ENCODE measurements at places on chromosomes 3 and 15. TPM values are rescaled to one million over a fixed set of nuclear protein-coding genes. Genes with fewer than 3 reads are reported as not detected.

The FAN1 gene
- polyA plus RNA-seq, result 18.3 TPM

The SLC30A4 gene
- 2.3 TPM for polyA plus RNA-seq

DNA sequence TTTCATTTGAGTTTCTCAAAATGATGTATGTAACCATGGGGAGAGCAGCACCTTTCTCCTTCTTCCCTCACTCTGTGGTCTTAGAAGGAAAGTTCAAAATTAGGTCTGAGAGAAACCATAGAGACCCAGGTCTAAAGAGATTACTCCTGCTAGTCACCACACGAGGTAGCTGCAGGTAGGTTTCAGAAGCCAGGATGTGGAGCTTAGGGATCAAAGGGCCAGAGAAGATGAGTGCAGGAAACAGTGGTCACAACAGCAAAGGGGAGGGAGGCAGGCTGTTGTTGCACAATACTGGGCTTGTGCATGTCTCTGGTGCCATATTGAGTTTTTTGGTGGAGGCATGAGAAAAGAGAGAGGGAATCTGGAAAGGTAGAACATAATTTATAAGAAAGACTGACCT lies 583.6 kb downstream of the AGBL1 start:
- DNase-seq, result no peak

The CP gene
- polyA plus RNA-seq, result not detected

The RAB27A gene
- 11.9 TPM for polyA plus RNA-seq

The THRB gene
- polyA plus RNA-seq, result 0.49 TPM

The FEZF2 gene
- not detected for polyA plus RNA-seq

- DNase-seq, result no peak
Observed at GRCh38 chr3:33044676-33045075, 52.3 kb downstream of the GLB1 start.

GRCh38 chr3:9008550-9009255 lies 45.4 kb upstream of the RAD18 start:
- no peak for DNase-seq

GRCh38 chr3:159818399-159818798 lies 170.2 kb upstream of the IL12A start:
- DNase-seq, result peak; percentile 41

- DNase-seq, result no peak
Observed at GRCh38 chr3:194165271-194166018, 29.5 kb downstream of the HES1 start.

GRCh38 chr3:37218206-37218605 lies 43.8 kb upstream of the LRRFIP2 start:
- DNase-seq, result no peak

DNA sequence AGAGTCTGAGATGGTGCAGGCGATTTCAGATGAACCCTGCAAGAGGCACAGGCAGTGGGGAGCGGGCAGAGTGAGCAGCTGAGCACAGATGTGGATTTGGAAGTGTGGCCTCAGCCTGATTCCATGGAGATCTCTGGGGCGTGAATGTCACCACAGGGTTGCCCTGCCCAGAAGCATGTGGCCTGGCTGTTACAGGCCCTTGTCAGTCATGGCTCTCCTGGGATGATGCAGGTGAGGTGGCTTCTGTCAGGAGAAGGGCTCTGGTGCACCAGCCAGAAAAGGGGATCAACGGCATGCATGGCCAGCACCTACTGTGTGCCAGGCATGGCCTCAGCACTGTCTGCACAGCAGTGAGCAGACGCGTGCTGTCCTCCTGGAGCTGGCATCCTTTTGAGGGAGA lies 11.9 kb downstream of the HDAC11 start:
- no peak for DNase-seq

The PRRT3 gene
- polyA plus RNA-seq, result 13.6 TPM

- peak; percentile 30 for DNase-seq
Observed at GRCh38 chr3:14550651-14551611, 10.8 kb upstream of the GRIP2 start.

The GNAT1 gene
- not detected for polyA plus RNA-seq

DNA sequence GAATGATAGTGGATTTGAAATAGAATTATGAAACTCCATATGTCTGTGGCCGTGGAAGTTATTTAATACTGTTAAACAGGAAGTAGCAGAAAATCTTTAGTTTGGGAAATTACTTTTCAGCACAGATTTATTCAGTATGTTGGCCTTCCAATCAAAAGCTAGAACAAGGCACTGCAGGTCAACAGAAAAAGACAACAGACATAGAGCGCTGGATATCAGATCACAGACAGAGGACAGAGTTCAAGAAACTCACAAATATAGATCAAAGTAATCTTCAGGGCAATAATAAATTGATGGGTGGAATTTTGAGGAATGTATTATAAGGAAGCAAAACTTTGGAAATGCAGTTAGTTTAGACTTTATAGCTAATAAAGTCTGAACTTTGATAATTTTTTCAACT lies 159.5 kb upstream of the TMCO5A start:
- DNase-seq, result no peak

The DAPK2 gene
- polyA plus RNA-seq, result not detected

GRCh38 chr3:43644443-43644842 lies 22.6 kb upstream of the ANO10 start:
- DNase-seq, result no peak

The COL6A5 gene
- polyA plus RNA-seq, result not detected

DNA sequence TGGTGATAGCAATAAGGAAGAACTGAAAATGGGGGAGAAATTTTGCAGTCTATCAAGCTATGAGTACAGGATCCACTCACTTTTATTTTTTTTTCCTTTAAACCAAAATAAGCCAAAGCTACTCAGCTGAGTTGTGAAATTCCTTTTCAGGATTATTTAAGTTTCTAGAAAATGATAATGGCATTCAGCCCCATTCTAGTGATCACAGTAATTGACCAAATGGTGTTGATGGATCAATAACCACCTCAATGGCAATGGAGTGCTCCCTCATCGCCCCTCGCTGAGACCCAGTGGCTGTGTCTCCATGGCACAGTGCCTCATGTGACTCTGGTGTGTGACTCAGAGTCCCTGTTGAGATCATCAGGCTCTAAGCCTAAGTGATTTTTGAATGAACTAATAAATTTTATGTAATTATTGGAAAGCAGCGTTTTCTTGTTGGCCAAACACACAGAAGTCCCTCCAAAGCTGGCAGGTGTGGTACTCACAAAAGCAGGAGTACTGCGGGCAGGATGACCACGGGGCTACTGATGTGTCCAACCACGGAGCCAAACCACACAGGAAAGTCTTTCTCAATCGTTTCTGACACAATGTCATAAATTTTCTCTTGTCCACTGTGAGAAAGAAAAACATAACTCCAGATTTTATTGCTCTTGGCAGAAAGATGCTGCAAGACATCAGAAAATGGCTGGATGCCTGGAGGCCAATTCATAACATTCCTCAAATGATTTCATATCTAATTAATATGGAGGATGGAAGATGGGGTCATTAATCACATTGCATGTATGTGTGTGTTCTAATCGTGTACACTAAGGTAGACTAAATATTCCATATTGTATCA lies 14.4 kb upstream of the STARD5 start:
- peak; percentile 90 for DNase-seq

The UBR1 gene
- polyA plus RNA-seq, result 17.8 TPM

The STRA6 gene
- polyA plus RNA-seq, result 55.5 TPM

The SEMA3G gene
- 3.2 TPM for polyA plus RNA-seq

DNA sequence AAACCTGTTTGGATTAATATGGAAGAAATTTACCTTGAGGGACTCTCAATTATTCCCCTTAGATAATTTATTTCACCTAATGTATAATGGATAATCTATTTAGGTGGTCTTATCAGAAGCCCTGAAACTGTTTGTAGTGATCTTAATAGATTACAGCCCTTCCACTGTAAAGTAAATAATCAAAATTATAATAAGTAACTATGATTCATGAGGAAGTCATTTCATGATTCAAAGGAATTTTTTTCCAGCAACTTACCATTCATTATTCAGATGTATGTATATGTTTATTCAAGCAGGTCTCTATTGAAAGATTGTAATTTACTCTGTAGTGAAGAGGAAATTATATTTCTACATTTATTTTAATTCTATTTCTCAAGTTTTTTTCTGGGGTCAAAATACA lies 250.6 kb upstream of the ROBO1 start:
- DNase-seq, result no peak

The DNAH1 gene
- polyA plus RNA-seq, result 1.4 TPM

DNA sequence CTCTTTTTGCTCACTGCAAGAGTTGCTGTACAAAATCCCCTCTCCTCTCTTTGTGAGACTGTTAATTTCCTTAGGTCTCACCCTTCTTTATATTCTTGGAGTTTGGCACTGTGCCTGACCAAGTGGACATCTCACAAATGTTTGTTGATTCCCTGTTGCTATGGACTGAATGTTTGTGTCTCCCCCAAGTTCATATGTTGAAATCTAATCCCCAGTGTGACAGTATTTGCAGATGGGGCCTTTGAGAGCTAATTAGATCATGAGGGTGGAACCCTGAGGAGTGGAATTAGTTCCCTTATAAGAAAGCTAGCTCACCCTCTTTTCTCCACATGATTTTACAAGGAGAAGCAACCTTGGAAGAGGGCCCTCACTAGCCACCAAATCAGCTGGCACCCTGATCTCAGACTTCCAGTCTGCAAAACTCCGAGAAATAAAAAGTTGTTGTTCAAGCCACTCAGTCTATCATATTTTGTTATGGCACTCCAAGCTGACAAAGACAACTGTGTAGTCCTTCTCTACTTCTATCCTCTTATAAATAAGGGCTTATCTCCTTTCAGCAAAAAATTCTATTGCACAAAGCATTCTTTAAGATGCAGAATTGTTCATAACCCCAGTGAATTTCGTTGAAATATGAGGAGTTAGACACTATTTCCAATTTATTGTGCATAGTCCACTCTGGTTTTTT lies 65.5 kb upstream of the NPHP3 start:
- DNase-seq, result no peak

The CPNE9 gene
- 0.06 TPM for polyA plus RNA-seq

- DNase-seq, result no peak
Observed at GRCh38 chr15:61724251-61724939, 335.9 kb downstream of the VPS13C start.

The FBXW12 gene
- polyA plus RNA-seq, result not detected

DNA sequence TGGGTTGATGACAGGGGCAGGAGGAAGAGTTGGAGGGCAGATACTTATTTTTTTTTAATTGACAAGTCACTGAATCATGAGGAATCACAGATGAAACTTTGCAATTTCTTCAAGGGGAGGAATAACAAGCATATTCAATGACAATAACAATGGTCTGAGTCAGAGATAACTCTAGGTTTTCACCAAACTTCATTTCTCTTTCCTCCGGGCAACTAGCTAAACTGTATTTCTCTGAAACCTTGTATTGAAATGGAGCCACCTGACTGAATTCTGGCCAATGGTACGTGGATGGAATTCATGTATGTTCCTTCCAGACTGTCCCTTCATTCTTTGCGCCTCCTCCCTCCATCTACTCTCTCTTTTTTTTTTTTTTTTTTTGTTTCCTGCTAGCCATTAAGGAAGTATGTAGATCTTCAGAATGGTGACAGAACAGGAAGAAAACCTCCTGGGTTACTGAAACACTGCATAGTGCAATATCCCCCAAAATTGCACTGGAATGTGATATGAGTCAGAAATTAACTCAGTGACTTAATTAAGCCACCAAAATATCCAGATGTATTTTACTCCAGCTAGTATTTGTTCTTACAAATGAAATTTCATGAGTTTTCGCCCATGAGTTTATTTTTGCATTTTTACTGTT lies 495.4 kb downstream of the OTOL1 start:
- DNase-seq, result no peak

The OR5K2 gene
- not detected for polyA plus RNA-seq

The GPR62 gene
- polyA plus RNA-seq, result 0.94 TPM

GRCh38 chr3:163939926-163940325 lies 1138.4 kb downstream of the SI start:
- no peak for DNase-seq

- no peak for DNase-seq
Observed at GRCh38 chr3:112115806-112116383, 17.2 kb downstream of the GCSAM start.

The CA12 gene
- polyA plus RNA-seq, result not detected

- no peak for DNase-seq
Observed at GRCh38 chr3:41259449-41260062, 60.3 kb downstream of the CTNNB1 start.

The ZNF660 gene
- 5.5 TPM for polyA plus RNA-seq

The MCF2L2 gene
- polyA plus RNA-seq, result 7.1 TPM

DNA sequence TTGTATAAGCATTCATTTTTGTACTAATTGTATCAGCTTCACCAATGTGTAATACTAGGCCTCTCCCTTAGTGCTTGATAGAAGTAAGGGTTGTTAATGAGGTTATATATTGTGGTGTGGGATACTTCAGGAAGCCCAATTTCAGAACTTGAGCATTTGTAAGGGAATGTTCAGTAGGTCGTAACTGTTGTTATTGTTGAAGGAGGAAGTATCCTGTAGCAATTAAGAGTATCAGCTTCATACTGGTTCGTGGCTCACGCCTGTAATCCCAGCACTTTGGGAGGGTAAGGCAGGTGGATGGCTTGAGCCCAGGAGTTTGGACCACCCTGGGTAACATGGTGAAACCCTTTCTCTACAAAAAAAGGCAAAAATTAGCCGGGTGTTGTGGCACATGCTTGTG lies 30.6 kb downstream of the IQGAP1 start:
- no peak for DNase-seq

The IL5RA gene
- polyA plus RNA-seq, result not detected

The GNB4 gene
- 18.4 TPM for polyA plus RNA-seq
